GF-D8 (cell line): ENCODE measurements at places on chromosomes 2 and 18.

DNA sequence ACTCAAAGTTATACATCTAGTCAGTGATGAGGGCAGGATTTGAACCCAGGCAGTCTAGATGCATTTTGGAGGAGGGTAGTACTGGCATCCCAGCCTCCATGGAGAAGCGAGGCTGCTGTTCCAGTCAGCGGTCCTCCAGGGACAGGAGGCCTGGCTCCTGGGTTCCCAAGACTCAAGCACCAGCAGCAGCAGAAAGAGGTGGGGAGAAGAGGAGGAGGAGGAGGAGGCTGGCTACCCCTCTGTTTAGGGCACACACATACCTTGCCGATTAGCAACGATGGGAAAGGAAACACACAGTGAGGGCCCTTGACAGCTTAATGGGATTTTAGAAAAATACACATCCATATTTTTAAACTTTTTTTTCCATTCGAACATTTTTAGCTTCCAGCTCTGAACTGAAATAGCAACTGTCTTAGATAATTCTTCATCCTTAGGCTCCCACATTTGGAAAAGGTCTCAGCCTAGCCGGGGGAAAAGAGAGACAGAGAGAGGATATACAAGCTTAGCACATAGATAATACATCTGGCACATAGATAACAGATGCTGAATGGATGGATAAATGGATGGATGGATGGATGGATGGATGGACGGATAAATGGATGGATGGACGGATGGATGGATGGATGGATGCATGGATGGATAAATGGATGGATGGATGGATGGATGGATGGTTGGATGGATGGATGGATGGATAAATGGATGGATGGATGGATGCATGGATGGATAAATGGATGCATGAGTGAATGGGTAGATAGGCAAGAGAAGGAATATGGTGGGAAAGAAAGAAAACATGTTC, 87.9 kb downstream of the LBH start:
- DNase-seq = no peak

DNA sequence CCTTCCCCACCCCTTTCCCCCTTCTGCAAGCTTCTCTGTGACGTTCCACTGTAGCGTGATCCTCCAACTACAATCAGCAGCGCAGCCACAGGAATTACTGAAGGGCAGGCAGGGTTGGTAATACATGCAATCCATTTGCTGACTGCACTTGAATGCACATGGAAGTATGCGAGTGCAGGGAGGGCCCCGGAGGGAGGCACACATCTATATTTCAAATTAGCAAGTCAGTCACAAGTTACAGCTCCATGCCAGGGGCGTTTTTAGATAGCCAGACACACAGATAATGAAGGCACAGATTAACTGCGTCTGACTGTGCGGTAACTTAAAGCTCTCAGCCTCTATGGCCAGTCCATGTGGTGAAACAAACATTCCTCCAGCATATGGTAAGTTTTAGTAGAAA, 209.2 kb upstream of the GATA6 start:
- no peak for DNase-seq

GRCh38 chr2:176132205-176133171, 3.0 kb downstream of the HOXD8 start:
- DNase-seq = no peak

DNA sequence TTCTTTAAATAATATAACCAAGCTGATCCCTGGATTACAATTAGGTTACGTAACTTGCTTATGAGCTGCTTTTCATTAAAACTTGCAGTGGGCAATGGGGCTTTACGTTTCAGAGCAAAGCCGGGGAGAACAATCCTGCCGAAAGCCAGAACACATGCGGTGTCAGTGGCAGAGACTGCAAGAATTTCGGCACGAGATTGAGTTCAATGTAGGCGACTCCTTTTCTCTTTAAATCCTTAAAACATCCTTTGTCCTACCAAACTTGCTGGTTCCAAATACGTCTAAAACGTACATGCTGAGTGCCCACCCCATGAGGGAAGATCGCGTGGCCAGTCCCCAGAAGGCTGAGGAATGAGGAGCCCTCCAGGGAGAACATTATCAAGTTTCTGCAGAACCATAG, 36.8 kb upstream of the NCOA1 start:
- DNase-seq = no peak

DNA sequence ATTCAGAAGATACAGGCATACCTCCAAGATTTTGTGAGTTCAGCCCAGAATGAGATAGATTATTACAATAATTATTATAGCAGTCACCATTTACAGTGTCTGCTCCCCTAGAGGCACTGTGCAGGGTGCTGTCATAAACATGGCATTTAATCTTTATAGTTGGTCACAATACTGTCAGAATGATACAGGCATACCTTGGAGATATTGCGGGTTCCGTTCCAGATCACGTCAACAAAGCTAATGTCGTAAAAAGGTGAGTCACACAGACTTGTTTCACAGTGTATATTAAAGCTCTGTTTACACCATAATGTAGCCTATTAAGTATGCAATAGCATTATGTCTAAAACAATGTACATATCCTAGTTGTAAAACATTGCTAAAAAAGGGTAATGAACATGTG, 45.6 kb downstream of the ZRANB3 start:
- no peak for DNase-seq

- DNase-seq = no peak
Observed at GRCh38 chr2:26187537-26188104, 14.7 kb downstream of the GAREM2 start.

GRCh38 chr18:21012308-21012707, 99.3 kb downstream of the ROCK1 start:
- DNase-seq = no peak

DNA sequence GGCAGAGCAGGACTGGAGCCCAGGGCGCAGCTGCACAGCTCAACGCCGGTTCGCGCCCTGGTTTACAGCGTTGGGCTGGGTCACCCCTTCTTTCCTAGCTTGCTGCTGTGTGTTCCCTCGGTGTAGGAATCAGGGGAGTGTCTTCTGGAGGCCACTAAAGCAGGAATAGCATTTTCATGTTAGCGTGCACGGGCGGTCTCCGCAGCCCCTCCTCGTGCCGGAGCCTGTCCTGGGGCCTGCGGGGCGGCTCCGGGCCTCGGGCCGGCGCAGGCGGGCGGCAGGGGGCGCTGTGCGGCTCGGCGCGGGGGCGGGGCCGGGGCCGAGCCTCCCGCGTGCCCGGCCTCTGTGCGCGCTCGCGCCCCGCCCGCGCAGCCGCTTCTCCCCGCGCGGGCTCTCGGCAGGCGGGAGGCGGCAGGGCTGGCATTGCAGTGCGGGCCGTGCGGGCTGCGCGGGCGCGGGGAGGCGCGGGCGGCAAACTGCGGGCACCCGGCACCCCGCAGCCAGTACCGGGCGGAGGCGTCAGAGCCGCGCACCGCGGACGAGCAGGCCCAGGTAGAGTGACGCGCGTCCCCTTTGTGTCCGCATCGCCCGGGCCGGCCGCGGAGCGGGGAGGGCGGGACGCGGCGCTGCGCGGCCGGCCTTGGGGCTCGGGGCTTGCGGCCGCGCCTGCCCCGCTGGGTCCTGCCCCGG, at the start of gene RNF144A:
TSS of gene RNF144A (plus strand) at position 342 of the 690 bp plus-strand sequence. CDS start 79,515 bp downstream, outside the sequence.
- no peak for DNase-seq

DNA sequence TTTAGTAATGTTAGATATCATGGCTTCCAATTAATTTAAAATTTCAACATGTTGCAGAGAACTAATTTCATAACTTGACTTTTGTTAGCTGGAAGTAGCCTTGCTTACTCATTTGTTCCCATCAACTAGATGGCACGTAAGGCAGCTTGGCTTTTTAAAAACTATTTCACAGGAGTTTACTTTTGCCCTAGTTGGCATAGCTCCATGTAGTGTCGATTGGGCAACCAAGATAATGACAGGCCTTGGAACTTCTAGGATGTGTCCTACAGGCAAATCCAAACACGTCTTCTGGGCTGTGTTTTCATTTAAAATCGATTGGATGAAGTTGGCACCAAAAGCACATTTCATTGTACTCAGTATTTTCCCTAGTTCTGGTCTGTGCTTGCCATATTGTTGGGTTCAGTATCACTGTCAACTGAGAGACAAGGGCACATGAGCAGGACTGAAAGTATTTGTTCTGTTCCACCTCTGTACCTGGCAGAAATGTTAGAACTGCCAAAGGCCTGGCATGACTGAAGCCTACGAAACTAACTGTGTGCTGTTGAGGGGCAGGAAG, 29.4 kb downstream of the HADHB start:
- DNase-seq = no peak

DNA sequence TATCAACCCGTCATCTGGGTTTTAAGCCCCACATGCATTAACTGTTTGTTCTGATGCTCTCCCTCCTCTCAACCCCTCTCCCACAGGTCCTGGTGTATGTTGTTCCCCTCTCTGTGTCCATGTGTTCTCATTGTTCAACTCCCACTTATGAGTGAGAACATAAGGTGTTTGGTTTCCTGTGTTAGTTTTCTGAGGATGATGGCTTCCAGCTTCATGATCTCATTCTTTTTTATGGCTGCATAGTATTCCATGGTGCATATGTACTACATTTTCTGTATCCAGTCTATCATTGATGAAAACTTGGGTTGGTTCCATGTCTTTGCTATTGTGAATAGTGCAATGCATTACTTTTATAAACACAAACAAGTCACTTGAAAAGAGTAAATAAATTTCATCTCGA, 7.0 kb upstream of the INPP1 start:
- no peak for DNase-seq
